Epithelial cell of umbilical artery (primary cell): ENCODE measurements at places on chromosomes 6 and 20. TPM values are rescaled to one million over a fixed set of nuclear protein-coding genes. Genes with fewer than 3 reads are reported as not detected.

The SPAG4 gene
- total RNA-seq: 11.2 and 23.4 TPM in 2 replicates

The LAMA4 gene
- 307 and 441 TPM in 2 replicates for total RNA-seq

The PGC gene
- not detected in 2 replicates for total RNA-seq

The DLL1 gene
- 0.65 and 1.7 TPM in 2 replicates for total RNA-seq

The STX11 gene
- 4.5 and 9.9 TPM in 2 replicates for total RNA-seq

The PFDN4 gene
- 154 and 192 TPM in 2 replicates for total RNA-seq

The C20orf144 gene
- 0.32 TPM in 1 of 2 replicates, not detected in the other for total RNA-seq

The DEF6 gene
- under 0.01 and 0.46 TPM in 2 replicates for total RNA-seq

The FAM184A gene
- under 0.01 TPM in 2 replicates for total RNA-seq

The LST1 gene
- 0.32 TPM in 1 of 2 replicates, not detected in the other for total RNA-seq

The TXNDC5 gene
- 1,914 and 1,990 TPM in 2 replicates for total RNA-seq

The APOBEC2 gene
- not detected in 2 replicates for total RNA-seq

The SNX21 gene
- total RNA-seq: 22.4 and 32.5 TPM in 2 replicates

The STK4 gene
- total RNA-seq: 24.0 and 34.8 TPM in 2 replicates

The IL17F gene
- not detected in 2 replicates for total RNA-seq

The NANP gene
- 9.1 and 9.9 TPM in 2 replicates for total RNA-seq

The PAK5 gene
- total RNA-seq: not detected in 2 replicates

The MLN gene
- not detected in 2 replicates for total RNA-seq

The DOK5 gene
- 0.32 and 2.4 TPM in 2 replicates for total RNA-seq

The SEL1L2 gene
- total RNA-seq: not detected in 2 replicates

The PRDM13 gene
- not detected in 2 replicates for total RNA-seq

The PHACTR3 gene
- not detected in 2 replicates for total RNA-seq

The C20orf96 gene
- 1.6 and 4.7 TPM in 2 replicates for total RNA-seq

The CARMIL1 gene
- 3.8 and 6.2 TPM in 2 replicates for total RNA-seq

The EPB41L1 gene
- 0.97 and 4.9 TPM in 2 replicates for total RNA-seq

The HTR1E gene
- total RNA-seq: not detected in 2 replicates

The IGF2R gene
- total RNA-seq: 39.0 and 41.5 TPM in 2 replicates

The GMDS gene
- total RNA-seq: 8.2 and 14.3 TPM in 2 replicates

The JPH2 gene
- under 0.01 TPM in 1 of 2 replicates, not detected in the other for total RNA-seq

The HMGCLL1 gene
- not detected in 2 replicates for total RNA-seq
